A549 treated with ZK216348 at 1 μM for 4 hours (cell line): ENCODE measurements at places on chromosomes 5 and 9. TPM values are rescaled to one million over a fixed set of nuclear protein-coding genes. Genes with fewer than 3 reads are reported as not detected.

The BASP1 gene
- total RNA-seq: 220 to 349 TPM (median 293 TPM) in 5 replicates

The OBP2B gene
- total RNA-seq: not detected in 5 replicates

The ASS1 gene
- total RNA-seq: 16.6 to 19.5 TPM (median 17.7 TPM) in 5 replicates

The SCGB3A2 gene
- not detected in 5 replicates for total RNA-seq

The SEMA6A gene
- 0.11 TPM in 1 of 5 replicates, not detected in the others for total RNA-seq

The ADAMTS13 gene
- total RNA-seq: 0.17 to 0.69 TPM (median 0.51 TPM) in 5 replicates

The SPINK7 gene
- not detected in 5 replicates for total RNA-seq

The BAAT gene
- total RNA-seq: 0.42 to 0.57 TPM (median 0.51 TPM) in 5 replicates

The IL5 gene
- not detected in 5 replicates for total RNA-seq

The TRIM36 gene
- 2.0 to 2.6 TPM (median 2.1 TPM) in 5 replicates for total RNA-seq

The MEGF10 gene
- total RNA-seq: not detected in 5 replicates

The TEX48 gene
- total RNA-seq: not detected in 5 replicates

The HMHB1 gene
- total RNA-seq: not detected in 5 replicates

The CD74 gene
- not detected in 5 replicates for total RNA-seq

The SLC23A1 gene
- 0.91 to 1.4 TPM (median 1.1 TPM) in 5 replicates for total RNA-seq

The PCDHB9 gene
- total RNA-seq: not detected in 5 replicates

The SMIM33 gene
- not detected in 5 replicates for total RNA-seq

The TTC39B gene
- 1.0 to 1.3 TPM (median 1.2 TPM) in 5 replicates for total RNA-seq

The SPAG8 gene
- 0.32 to 0.72 TPM (median 0.56 TPM) in 4 of 5 replicates, not detected in the other for total RNA-seq

The CYFIP2 gene
- 13.9 to 24.4 TPM (median 21.5 TPM) in 5 replicates for total RNA-seq

The PHYHD1 gene
- total RNA-seq: not detected in 5 replicates

The UBE2QL1 gene
- total RNA-seq: 0.13 to 0.30 TPM (median 0.27 TPM) in 5 replicates

The ANP32B gene
- total RNA-seq: 299 to 372 TPM (median 318 TPM) in 5 replicates
